ENCODE measurements at places on chromosomes 11 and 22.

GRCh38 chr22:45208993-45209838, 31.5 kb downstream of the KIAA0930 start:
- DNase-seq = no peak

- DNase-seq = peak; percentile 50
Observed at GRCh38 chr11:69640995-69641581, at the start of gene CCND1. Gene CCND1 (plus strand): TSS chr11:69641156. CDS start chr11:69641314, 158 bp downstream.

GRCh38 chr22:30968015-30968923, at the start of gene MORC2:
Gene MORC2 (minus strand): TSS chr22:30968774. CDS start chr22:30967889, 885 bp downstream.
- DNase-seq = no peak

- no peak for DNase-seq
Observed at GRCh38 chr11:43694477-43694876, 13.9 kb downstream of the HSD17B12 start.

GRCh38 chr22:19130959-19131684, at the start of gene TSSK2:
Gene TSSK2 (plus strand): TSS chr22:19131308. CDS start chr22:19131400, 92 bp downstream.
- no peak for DNase-seq

- DNase-seq = no peak
Observed at GRCh38 chr11:9834291-9834690, 170.4 kb downstream of the SWAP70 start.

- DNase-seq = no peak
Observed at GRCh38 chr11:72634472-72635095, 39.6 kb downstream of the PDE2A start.

GRCh38 chr11:114348200-114349191, 51.8 kb downstream of the C11orf71 start:
- DNase-seq = peak; percentile 59

- DNase-seq = no peak
Observed at GRCh38 chr11:67254798-67255197, 11.5 kb upstream of the GRK2 start.

- DNase-seq = no peak
Observed at GRCh38 chr11:104798789-104799188, 99.5 kb downstream of the CASP12 start.

DNA sequence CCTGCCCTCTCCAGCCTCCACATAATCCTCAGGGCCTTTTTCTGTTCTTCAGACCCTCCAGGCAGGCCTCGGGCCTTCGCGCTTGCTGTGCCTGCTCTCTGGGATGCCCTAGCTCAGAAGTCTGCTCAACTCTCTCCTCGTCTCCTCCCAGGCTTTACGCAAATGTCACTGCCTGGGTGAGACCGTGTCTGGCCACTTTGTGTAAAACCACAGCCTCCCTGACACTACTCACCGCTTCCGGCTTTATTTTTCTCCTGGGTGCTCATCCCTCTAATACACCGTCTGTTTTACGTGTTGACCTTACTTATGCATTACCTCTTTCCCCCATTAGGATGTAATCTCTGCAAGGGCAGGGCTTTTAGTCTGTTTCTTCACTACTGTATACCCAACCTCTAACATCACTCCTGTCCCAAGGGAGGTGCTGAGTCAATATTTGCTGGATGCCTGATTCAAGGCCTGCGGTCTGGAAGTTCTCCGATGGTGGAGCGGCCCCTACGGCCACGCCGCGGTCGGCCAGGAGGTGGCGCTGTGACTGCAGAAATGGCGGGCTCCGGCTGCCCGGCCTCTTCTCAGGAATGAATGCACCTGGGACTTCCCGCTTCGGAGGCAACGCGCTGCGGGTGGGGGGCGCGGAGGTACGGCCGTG, 58.2 kb upstream of the THY1 start:
- DNase-seq = peak; percentile 58

Data from CD4-positive, alpha-beta T cell treated with Interleukin-4 for 1 hour (primary cell).